ENCODE measurements at places on chromosomes 16 and 17. TPM values are rescaled to one million over a fixed set of nuclear protein-coding genes. Genes with fewer than 3 reads are reported as not detected.

MYL4 gene
- total RNA-seq: 0.93 TPM

CTRL gene
- total RNA-seq: 0.40 TPM

SDR42E1 gene
- 0.37 TPM for total RNA-seq

TLCD2 gene
- 0.15 TPM for total RNA-seq

PPY gene
- total RNA-seq: not detected

JUP gene
- total RNA-seq: 28.5 TPM

ABCA9 gene
- total RNA-seq: 0.13 TPM
